ENCODE measurements at places on chromosomes 2 and 18.

GRCh38 chr2:70570041-70570661 is 16.5 kb upstream of the TGFA start:
- no peak for DNase-seq

DNA sequence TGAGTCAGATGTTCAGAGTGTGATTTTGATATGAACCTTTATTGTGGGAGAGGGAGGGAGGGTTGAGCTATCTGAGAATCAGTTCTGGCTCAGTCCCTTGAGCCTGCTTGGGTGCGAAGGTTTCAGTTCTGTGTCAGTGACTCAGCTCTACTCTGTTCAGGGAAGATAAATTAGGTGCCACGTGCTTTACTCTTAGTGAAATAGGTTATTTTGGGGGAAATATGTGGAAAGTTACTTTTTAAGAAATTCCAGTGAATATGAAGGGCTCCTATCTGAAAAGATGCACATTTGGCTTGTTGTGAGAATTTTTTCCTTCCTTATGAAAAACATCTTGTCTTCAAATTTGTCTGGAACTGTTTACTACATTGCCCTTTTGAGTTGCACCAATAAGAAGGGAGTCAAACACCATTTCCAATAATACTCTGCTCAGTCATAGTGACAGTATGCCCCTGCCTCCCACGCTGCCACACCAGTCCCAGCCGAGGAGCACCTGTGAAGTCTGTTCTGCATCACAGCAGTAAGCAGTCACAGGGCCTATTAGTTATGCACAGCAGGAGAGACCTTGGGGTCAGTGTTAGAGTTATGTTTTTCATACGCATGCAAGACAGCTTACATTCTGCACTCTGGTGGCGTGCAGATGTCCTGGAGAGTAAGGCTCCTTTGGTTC is 32.8 kb upstream of the DNAH7 start:
- no peak for DNase-seq

DNA sequence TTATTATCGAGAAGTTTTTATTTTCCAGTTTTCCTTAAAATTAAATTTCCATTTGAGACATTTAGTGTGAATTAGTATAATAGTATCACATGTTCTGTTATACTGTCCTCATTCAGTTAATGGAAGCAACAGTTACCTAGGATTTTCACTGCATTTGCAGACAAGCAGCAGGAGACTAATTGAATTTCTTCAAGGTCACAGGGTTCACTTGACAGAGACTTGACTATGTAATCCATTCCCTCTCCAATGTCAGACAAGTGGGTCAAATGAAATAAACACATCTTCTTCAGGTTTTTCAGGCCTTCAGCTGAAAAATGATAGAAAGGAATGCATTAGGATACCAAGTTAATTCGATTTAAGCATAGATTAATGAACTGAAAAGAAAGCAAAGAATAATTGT is 26.7 kb downstream of the NLRC4 start:
- no peak for DNase-seq

GRCh38 chr2:105175231-105175630 is 66.3 kb upstream of the GPR45 start:
- DNase-seq, result no peak

DNA sequence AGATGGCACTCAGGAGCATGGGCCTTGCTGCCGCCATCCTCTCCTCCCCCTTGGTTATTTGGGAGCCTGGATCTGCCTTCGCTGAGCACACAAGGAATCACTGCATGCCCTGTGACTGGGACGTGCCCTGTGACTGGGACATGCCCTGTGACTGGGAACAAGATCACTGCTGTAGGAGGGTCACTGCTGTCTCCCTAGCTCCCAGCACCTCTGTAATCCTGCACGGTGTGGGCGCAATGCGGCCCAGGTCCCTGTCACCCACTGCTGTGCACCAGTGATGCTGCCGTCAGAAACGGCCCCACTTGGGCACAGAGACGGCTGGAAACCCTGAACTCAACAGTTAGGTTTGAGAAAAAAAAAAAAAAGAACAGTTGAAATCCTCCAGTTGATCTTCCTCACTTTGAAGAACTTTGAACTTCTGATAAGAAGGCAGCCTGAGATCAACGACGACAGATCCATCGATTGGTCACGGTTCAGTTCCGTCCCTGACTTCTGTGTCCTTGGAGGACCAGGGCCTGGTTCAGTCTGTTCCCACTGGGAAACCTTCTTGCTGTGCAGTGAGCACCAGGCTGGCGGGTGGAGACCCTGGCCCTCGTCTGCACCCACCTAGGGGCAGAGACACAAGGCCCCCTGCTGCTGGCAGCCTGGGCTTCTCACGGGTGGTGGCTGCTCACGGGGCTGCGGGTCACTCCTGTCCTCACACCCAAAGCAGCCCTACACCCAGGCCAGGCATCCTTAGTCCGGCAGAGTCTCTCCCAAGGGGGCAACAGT is 125.9 kb downstream of the PXDN start:
- DNase-seq, result no peak

GRCh38 chr2:239035361-239035814 is 187.5 kb downstream of the TWIST2 start:
- peak; percentile 14 for DNase-seq

DNA sequence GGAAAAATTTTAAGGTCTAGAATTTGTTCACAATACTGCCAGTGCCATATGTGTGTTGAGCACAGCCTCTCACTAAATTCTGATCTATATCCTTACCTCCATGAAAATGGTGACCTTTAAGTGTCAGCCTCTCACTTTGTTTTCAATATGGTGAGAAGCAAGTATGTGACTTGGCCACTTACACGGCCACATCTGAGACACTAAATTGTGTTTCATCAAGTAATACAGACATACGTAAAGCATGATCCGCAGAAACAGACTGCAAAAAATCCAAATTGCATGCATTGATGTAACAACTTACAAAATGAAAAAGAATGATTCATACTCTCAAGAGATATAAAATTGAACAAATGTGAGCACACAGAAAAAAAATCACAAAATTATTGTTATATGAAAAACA is 55.2 kb upstream of the UGP2 start:
- DNase-seq, result no peak

GRCh38 chr2:31483246-31483645 is 68.7 kb upstream of the XDH start:
- no peak for DNase-seq

All from kidney capillary endothelial cell (primary cell).